Fibroblast of the aortic adventitia (primary cell): ENCODE measurements at places on chromosomes 4 and X. TPM values are rescaled to one million over a fixed set of nuclear protein-coding genes. Genes with fewer than 3 reads are reported as not detected.

The NKAP gene
- total RNA-seq: 5.5 and 6.0 TPM in 2 replicates

The MAGEC1 gene
- total RNA-seq: not detected in 2 replicates

The NAAA gene
- 46.1 and 48.1 TPM in 2 replicates for total RNA-seq

The PCDH18 gene
- total RNA-seq: 102 and 210 TPM in 2 replicates

The DDX53 gene
- total RNA-seq: not detected in 2 replicates

The TCEAL2 gene
- not detected in 2 replicates for total RNA-seq

The FGF16 gene
- total RNA-seq: 1.8 and 5.9 TPM in 2 replicates
